Mammary microvascular endothelial cell (primary cell): ENCODE measurements at places on chromosomes 11 and 22. TPM values are rescaled to one million over a fixed set of nuclear protein-coding genes. Genes with fewer than 3 reads are reported as not detected.

TSSK2 gene
- not detected in 2 replicates for total RNA-seq

ABCC8 gene
- total RNA-seq, result not detected in 2 replicates

HORMAD2 gene
- total RNA-seq, result not detected in 2 replicates

APOL1 gene
- total RNA-seq, result 39.6 and 40.8 TPM in 2 replicates

SMIM35 gene
- not detected in 2 replicates for total RNA-seq

P2RY6 gene
- total RNA-seq, result 0.44 and 2.5 TPM in 2 replicates

FAM111A gene
- total RNA-seq, result 50.9 and 56.6 TPM in 2 replicates

SOX6 gene
- total RNA-seq, result under 0.01 and 1.1 TPM in 2 replicates

KRTAP5-10 gene
- not detected in 2 replicates for total RNA-seq
